Activated T-helper 1 cell treated with anti-CD3 and anti-CD28 coated beads, Interleukin-12 subunit alpha, Interleukin-12 subunit beta, Interleukin-2, Interleukin-4 antibody, amounts not matched to agents 30 ng/mL and 10 ng/mL and 1 ng/mL, durations not matched to agents 14 hours and 24 hours and 36 hours (primary cell): ENCODE measurements at places on chromosomes 12 and 14. TPM values are rescaled to one million over a fixed set of nuclear protein-coding genes. Genes with fewer than 3 reads are reported as not detected.
A peak's percentile ranks its signal among the peaks of the same experiment; 100 is the strongest.

- H3K4me1 ChIP-seq: peaks cover 8% of the 10 kb centered on the region
- H3K4me3 ChIP-seq: no peak overlapping the region
- H3K36me3 ChIP-seq: no peaks in the 10 kb centered on the region
- peak; percentile 40 for DNase-seq
These were observed 7.8 kb upstream of the PLXNC1 start for GRCh38 chr12:94140556-94140955.

Gene CRIP1
- total RNA-seq: 97.1 and 103 TPM in 2 replicates

DNA sequence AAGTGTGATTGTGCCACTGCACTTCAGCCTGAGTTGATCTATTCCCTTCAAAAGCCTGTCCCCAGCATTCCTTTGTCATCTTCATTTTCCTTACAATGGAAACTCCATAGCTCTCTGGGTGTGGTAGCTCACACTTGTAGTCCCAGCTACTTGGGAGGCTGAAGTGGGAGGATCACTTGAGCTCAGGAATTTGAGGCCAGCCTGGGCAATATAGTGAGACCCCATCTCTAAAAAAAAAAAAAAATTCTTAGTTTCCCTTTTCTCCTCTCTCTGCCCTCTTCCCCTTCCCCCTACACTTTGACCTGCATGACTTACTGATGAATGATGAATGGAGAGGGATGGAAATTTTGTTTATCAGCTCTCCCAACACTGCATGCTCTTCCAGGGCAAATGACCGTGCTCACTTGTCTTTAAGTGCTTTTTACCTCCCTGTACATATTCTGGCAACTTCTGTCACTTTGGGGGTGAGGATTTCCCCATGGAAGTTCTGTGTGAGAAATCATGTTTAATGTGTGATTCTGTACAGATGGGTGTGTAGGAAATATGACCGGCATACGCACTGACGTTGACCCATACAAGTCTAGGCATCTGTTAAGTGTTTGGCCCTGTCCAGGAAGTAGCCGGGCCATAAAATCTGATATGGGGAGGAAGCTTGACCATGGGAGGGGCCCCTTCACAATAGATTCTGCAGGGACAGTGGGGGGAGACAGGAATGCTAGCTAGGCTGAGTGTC is 65.4 kb downstream of the ZFP36L1 start:
- peaks cover 4% of the 10 kb centered on the region for H3K36me3 ChIP-seq
- H3K4me1 ChIP-seq: peaks cover 41% of the 10 kb centered on the region
- DNase-seq: no peak
- peaks cover 4% of the 10 kb centered on the region for H3K27me3 ChIP-seq
- H3K27ac ChIP-seq: no peak overlapping the region

DNA sequence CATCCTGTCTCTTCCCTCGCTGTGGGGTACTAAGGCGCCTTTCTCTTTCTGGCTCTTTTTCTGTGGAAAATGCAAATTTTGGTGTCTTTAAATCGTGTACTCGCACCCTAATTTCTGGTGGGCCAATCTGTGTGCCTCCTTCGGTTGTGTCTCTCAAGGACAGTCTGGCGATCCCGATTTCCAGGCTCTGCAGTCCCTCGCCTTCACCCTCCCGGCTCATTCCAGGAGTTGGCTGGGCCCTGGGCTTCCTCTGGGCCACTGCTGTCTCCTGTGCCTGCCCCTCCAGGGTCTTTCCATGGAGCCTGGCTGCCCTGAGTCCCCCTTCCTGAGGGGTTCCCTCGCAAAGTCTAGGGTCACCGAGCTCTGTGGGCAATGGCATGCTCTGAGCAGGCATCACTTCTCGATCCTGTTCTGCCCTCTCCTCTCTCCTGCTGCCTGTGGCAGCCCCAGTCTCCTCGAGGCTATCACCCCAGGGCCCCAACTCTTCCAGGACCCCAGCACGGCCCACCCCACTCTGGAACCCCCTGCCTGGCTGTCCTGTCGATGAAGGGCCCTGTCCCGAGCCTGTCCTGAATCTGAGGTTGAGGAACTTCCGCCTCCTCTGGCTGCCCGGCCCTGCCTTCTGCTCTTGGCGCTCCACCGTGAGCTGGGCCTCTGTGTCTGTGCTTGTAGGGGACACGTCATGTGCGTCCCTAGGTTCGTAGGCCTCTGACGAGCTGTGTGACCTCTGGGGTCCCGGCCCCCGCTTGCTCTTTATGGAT is 24.1 kb downstream of the AHNAK2 start:
- H3K4me1 ChIP-seq: no peaks in the 10 kb centered on the region
- no peak overlapping the region for H3K27ac ChIP-seq
- DNase-seq: no peak

DNA sequence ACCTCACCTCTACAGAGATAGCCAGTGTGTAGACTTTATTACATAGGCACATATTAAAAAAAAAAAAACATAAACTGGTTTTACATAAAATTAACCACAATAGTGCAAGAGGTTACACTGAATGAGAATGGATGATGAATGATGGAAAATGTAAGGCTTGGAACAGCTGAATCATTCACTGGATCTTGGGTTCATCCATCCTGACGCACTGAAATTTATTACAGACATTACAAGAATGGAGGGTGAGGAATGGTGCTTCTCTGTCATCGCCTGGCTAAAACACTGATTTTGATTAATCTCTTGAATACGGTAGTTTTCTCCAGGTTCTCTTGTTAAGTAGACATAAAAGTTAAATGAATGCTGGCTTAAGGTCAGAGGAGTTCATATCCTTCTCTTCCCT is 40.0 kb upstream of the GTF2A1 start:
- H3K27ac ChIP-seq: no peak overlapping the region
- no peak overlapping the region for H3K4me3 ChIP-seq
- H3K36me3 ChIP-seq: no peaks in the 10 kb centered on the region
- H3K27me3 ChIP-seq: peaks cover 16% of the 10 kb centered on the region

DNA sequence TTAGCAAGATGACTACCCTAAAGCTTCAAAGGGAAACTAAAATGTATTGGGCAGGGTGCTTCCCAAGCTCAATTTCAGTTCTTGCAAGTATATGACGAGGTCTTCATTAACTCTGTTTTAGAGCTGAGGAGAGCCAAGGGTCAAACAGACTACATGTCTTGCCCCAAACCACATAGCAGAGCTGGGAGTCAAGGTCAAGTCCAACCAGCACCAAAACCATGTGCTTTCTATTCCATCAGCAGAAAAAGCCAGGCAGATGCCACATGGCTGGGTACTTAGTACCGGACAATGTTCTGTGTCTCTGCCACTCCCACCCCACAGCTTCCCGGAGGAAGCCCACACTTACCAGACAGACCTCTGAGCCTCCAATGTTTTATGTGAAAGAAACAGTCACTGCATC is 17.6 kb downstream of the NID2 start:
- H3K4me3 ChIP-seq: no peak overlapping the region
- peaks cover 13% of the 10 kb centered on the region for H3K27me3 ChIP-seq
- H3K27ac ChIP-seq: no peak overlapping the region
- H3K36me3 ChIP-seq: no peaks in the 10 kb centered on the region

- H3K27me3 ChIP-seq: peaks cover 7% of the 10 kb centered on the region
- no peak overlapping the region for H3K4me3 ChIP-seq
- no peak for DNase-seq
- H3K36me3 ChIP-seq: no peaks in the 10 kb centered on the region
These were observed 15.0 kb upstream of the PPP1R13B start for GRCh38 chr14:103862393-103862782.

DNA sequence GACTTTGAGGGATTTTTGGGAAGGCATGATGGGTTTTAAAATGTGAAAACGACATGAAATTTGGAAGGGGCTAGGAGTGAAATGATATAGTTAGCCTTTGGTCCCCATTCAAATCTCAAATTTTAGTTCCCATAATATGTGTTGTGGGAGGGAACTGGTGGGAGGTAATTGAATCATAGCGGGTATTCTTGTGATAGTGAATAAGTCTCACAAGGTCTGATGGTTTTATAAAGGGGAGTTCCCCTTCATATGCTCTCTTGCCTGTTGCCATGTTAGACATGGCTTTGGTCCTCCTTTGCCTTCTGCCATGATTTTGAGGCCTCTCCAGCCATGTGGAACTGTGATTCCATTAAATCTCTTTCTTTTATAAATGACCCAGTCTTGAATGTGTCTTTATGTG is 72.8 kb downstream of the SLC16A7 start:
- no peak overlapping the region for H3K4me3 ChIP-seq
- no peak overlapping the region for H3K27ac ChIP-seq
- H3K27me3 ChIP-seq: no peaks in the 10 kb centered on the region

GRCh38 chr12:119374635-119375034 is 40.1 kb downstream of the CCDC60 start:
- H3K27me3 ChIP-seq: peaks cover under 1% of the 10 kb centered on the region
- H3K4me3 ChIP-seq: no peak overlapping the region
- H3K36me3 ChIP-seq: no peaks in the 10 kb centered on the region
- no peak overlapping the region for H3K27ac ChIP-seq

GRCh38 chr12:28578833-28579252 is 388.6 kb downstream of the CCDC91 start:
- no peak overlapping the region for H3K4me3 ChIP-seq
- no peaks in the 10 kb centered on the region for H3K36me3 ChIP-seq
- no peak overlapping the region for H3K27ac ChIP-seq

DNA sequence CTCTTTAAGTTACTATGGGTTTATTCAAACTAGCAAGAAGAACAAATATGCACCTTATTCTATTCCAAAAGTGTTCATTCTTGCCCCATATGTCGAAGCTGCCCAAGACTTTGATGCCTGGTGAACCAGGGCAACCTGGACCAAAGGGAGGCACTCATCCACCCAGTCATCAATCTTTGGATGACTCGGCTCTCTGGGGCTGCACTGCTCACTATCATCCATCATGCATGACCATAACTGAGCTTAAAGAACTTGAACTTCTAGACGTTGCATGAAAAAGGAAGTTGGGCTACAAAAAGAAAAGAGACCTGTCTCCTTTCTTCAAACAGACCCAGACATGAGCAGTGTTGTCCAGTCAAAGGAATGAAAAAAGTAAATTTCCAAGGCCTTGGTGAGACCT is 1.2 kb downstream of the KRT4 start:
- H3K27me3 ChIP-seq: peaks cover 6% of the 10 kb centered on the region
- DNase-seq: no peak
- no peak overlapping the region for H3K27ac ChIP-seq
- H3K36me3 ChIP-seq: no peaks in the 10 kb centered on the region
- peaks cover 4% of the 10 kb centered on the region for H3K4me1 ChIP-seq

GRCh38 chr14:98725191-98725590 is 546.8 kb downstream of the BCL11B start:
- H3K27ac ChIP-seq: no peak overlapping the region
- DNase-seq: no peak
- H3K4me1 ChIP-seq: no peaks in the 10 kb centered on the region
- H3K36me3 ChIP-seq: no peaks in the 10 kb centered on the region

Gene MMP14
- 1.5 and 2.6 TPM in 2 replicates for total RNA-seq

DNA sequence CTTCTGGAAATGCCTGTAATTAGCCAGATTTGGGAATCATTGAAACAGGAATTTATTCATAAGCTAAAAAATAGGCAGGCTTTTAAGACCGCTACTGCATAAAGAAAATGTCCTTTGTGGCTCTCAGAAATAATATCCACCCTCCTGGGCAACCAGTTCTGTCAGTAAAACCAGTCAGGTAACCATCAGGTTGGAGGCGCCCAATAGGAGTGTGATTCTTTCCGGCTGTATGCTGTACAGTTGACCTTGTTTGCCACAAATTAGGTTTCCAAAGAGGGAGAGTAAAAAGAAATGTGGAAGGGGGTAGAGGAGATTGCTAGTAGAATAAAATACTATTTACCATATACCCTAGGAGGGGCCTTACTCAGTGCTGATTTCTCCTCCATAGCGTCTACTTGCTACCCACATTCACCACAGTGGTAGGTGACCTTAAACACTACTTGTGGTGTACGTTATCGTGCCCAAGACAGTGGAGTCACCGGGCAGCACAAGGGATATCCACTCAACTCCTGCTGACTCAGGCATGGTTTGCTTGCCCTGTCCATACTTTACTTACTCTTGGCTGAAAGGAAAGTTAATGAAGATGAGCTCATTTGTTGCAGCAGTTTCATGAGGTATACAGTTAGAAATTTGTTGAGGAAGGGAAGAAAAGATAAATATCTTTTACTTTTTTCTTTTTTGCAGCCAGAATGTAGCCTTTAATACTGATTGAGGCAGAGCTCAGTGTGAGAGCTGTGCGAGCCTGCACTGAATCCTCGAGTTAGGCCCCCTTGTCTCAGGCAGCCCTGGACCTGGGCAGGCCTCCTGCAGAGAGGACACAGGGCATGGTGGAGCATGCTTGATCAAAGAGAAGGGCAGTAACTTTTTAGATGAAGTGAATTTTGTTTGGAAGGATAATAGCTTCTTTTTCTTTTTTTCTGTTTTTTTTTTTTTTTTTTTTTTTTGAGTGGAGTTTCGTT is 76.7 kb downstream of the DIP2B start:
- no peak overlapping the region for H3K27ac ChIP-seq
- H3K27me3 ChIP-seq: no peaks in the 10 kb centered on the region
- H3K36me3 ChIP-seq: peaks cover 1% of the 10 kb centered on the region

- H3K27ac ChIP-seq: no peak overlapping the region
- H3K27me3 ChIP-seq: no peaks in the 10 kb centered on the region
- no peaks in the 10 kb centered on the region for H3K36me3 ChIP-seq
- H3K4me3 ChIP-seq: no peak overlapping the region
These were observed 83.3 kb downstream of the SSPN start for GRCh38 chr12:26278666-26279065.

GRCh38 chr12:65585648-65586602 is 238.4 kb upstream of the HMGA2 start:
- H3K36me3 ChIP-seq: no peaks in the 10 kb centered on the region
- no peaks in the 10 kb centered on the region for H3K27me3 ChIP-seq
- H3K27ac ChIP-seq: no peak overlapping the region
- H3K4me1 ChIP-seq: no peaks in the 10 kb centered on the region

Gene TCL1B
- total RNA-seq: not detected in 2 replicates

GRCh38 chr12:75478116-75478794 is 2.3 kb upstream of the GLIPR1 start:
- no peak overlapping the region for H3K4me3 ChIP-seq
- H3K27ac ChIP-seq: peak overlapping the region; percentile 65
- peaks cover 8% of the 10 kb centered on the region for H3K27me3 ChIP-seq
- H3K4me1 ChIP-seq: peaks cover 65% of the 10 kb centered on the region
- peaks cover 3% of the 10 kb centered on the region for H3K36me3 ChIP-seq
